ENCODE measurements at places on chromosomes 11 and 22. TPM values are rescaled to one million over a fixed set of nuclear protein-coding genes. Genes with fewer than 3 reads are reported as not detected.

The IL10RA gene
- total RNA-seq: 0.06 TPM

The NAV2 gene
- total RNA-seq: 27.5 TPM

The DCDC1 gene
- total RNA-seq: 0.60 TPM

The OR6A2 gene
- not detected for total RNA-seq

The ALDH3B1 gene
- 128 TPM for total RNA-seq

The TRPC6 gene
- total RNA-seq: 0.71 TPM

The POU2AF2 gene
- total RNA-seq: not detected

The SCGB1D4 gene
- total RNA-seq: not detected

The TSSK2 gene
- total RNA-seq: not detected

The RTL10 gene
- total RNA-seq: 4.9 TPM
